ENCODE measurements at places on chromosomes 6 and 20.

DNA sequence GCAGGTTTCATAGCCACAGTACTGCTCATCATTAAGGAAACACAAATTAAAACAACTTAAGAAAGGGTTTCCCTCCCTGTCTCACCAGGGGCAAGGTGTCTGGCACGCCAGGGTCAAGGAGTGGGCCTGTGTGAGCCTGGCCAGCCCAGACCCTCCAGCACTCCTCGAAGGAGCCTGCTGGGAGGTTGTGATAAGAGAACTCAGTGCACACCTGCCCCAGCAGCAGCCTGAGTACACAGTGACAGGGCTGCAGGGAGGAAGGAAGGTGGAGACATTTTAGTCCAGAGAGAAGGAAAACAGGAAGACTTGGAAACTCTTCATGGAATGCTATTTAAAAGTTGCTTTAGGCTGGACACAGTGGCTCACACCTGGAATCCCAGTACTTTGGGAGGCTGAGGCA, 14.1 kb downstream of the NINL start:
- no peak for DNase-seq

DNA sequence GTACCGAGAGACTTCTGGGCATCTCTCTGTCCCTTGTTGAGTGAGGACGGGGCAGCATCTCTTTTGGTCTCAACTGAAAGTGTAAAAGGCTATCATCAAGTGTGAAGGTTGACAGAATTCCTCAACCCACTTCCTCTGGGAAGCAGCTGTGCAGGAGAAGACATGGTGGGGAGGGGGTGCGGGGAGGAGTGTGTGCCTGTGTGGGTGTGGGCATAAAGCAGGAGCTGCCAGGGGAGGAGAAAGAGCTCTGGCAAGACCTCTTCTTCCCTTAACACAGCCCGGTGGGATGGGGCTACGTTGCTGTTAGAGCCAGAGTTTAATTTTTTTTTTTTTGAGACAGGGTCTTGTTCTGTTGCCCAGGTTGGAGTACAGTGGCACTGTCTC, 31.8 kb downstream of the CPXM1 start:
- DNase-seq: no peak

- no peak for DNase-seq
Measured at GRCh38 chr6:8881663-8882062, 446.3 kb upstream of the SLC35B3 start.

- no peak for DNase-seq
Measured at GRCh38 chr20:24989162-24989561, 3.4 kb downstream of the APMAP start.

DNA sequence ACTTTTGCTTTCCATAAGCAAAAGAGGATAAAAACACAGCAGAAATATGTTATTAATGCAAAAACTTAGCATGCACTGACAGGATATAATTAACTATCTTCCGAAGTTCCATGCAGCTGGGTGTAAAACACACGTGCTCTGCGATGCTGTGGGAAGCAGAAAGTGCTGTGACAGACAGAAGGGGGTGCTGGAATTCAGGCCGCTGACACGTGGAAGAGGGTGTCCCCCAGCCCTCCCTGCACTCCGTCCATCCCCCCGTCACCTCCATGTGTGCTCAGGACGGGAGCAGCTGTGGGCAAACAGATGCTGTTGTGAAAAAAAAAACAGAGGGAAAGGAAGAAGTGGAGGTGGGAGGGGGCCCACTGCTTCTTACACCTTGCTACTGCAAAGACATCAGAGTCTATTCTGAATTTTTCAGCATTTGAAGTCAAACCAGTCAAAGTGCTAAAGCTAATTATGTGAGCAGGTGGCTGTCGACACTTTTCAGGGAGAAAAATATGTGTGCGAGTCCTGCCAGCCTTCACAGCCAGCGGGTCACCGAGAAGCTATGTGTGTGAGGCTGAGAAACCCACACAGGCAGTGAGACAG, 175.9 kb upstream of the AFDN start:
- DNase-seq: no peak
